ENCODE measurements at places on chromosomes 12 and 14. TPM values are rescaled to one million over a fixed set of nuclear protein-coding genes. Genes with fewer than 3 reads are reported as not detected.

DNA sequence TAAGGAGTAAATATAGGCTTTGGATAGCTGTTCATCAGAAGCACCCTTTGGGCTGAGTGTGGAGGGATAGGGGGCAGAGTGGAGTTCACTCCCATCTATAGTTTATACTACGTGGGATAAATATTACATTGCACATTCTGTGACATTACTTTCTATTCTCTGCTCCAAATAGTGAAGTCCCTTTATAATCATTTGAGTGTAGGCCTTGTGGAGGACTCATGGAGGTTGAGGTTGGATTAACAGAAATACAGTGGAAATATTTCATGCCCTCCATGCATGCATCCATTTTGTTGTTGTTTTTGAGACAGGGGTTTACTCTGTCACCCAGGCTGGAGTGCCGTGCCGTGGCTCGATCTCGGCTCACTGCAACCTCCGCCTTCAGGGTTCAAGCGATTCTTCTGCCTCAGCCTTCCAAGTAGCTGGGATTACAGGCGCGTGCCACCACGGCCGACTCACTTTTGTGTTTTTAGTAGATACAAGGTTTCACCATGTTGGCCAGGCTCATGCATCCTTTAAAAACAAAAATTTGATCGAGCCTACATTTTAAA is 1.4 kb downstream of the CHPT1 start:
- DNase-seq, result no peak

- no peak for DNase-seq
These were observed 93.0 kb downstream of the SLC41A2 start for GRCh38 chr12:104865080-104865479.

The CHMP4A gene
- total RNA-seq, result 66.9 TPM

The GLI1 gene
- total RNA-seq, result 6.3 TPM

DNA sequence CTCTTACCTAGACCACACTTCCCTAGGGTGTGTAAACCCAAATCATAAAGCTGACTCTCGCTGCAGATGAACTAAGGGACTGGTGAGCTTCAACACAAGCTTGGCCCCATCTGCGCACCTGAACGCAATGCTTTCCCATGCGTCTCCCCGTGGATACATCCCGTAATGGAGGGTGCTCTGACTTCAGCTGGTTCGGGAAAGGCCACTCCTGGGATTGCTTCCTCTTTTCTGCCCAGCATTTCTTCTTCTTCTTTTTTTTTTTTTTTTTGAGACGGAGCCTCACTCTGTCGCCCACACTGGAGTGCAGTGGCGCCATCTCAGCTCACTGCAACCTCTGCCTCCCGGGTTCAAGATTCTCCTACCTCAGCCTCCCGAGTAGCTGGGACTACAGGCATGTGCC is 27.7 kb upstream of the ETFBKMT start:
- DNase-seq, result no peak

GRCh38 chr12:104938371-104938770 is 19.7 kb downstream of the SLC41A2 start:
- peak; percentile 27 for DNase-seq

DNA sequence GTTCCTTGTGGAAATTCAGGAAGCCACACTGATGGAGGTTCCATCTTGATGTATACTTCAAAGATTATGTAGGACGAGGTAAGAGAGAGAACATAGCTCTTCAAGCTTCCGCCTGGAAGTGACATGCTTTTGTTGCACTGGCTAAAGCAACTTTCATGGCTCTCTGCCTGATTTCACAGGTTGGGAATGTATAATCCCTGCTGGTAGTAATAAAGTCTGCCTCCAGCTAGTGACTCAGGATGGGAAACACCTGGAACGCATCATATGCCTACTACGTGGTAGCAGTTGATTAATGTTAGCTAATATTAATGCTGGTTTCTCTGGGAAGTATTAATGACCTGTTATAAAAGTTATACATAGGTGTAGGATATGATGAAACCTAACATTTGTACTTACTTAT is 71.1 kb downstream of the PELI2 start:
- DNase-seq, result peak; percentile 35

The FCF1 gene
- total RNA-seq, result 32.3 TPM

DNA sequence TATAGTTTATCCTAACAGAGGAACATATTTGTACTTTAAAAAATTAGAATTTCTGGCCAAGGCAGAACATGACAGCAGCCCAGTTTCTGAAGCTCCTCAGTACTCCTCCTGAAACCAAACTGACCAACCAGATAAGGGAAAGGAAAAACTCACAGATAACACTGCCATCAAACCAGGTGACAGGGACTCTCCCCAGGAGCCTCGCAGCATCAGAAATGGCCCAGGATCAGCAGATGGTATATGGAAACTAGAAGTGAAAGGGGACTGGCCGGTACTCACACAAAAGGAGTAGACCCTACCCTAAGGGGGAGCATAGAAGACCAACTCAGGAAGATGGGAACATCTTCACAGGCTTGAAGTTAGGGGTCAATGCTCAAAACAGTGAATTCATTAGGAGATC is 22.0 kb downstream of the GALC start:
- no peak for DNase-seq

GRCh38 chr14:34374998-34375740 is 86.9 kb downstream of the SPTSSA start:
- no peak for DNase-seq

GRCh38 chr14:75904311-75904710 is 77.5 kb downstream of the TGFB3 start:
- no peak for DNase-seq

GRCh38 chr12:132687211-132688164 is at the start of the genes POLE and PXMP2:
Gene POLE (minus strand): TSS chr12:132687342. CDS start chr12:132687315, 27 bp downstream.
Gene PXMP2 (plus strand): TSS chr12:132687587. CDS start chr12:132687671, 84 bp downstream.
- peak; percentile 82 for DNase-seq

- no peak for DNase-seq
These were observed 147.4 kb downstream of the C12orf75 start for GRCh38 chr12:105477873-105478272.

GRCh38 chr12:42129595-42130204 is 15.0 kb downstream of the GXYLT1 start:
- DNase-seq, result peak; percentile 53

The DHRS4 gene
- total RNA-seq, result 40.5 TPM

DNA sequence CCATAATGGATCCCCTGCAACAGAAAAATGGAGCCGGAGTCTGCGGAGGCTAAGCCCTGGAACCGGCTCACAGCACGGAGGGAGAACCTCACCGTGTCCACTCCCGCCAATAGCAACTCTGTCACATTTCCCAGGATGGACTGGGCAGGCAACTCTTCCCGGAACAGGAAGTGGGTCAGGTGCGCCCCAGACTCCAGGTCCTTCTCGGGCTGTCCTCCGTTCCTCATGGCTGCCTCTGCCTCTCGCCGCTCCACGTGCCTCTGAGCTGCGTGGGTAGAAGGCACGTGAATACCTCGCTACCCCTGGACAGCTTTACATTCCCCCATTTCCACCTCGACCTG is 2.2 kb downstream of the CYP27B1 start:
- DNase-seq, result no peak

DNA sequence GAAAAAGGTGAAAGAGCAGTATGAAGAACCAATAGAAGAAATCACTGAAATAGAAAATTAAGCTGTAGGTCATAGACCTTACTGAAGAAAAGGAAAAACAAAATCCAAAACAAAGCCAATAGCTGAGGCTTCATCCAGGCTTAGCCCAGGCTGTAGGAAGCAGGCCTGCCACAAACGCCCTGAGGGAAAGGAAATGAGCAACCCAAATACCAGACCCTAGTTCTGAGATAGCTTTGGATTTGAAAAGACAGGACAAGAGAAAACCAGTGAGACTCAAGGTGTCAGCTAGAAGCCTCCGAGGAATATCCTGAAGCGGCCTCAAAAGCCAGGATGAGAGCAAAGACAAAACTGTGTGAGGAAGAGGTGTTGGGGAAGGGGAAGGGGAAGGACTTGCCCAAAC is 79.2 kb downstream of the FERMT2 start:
- no peak for DNase-seq

- DNase-seq, result no peak
These were observed 5.2 kb downstream of the TCHP start for GRCh38 chr12:109905301-109905700.

GRCh38 chr12:111034886-111035577 is 114.7 kb upstream of the MYL2 start:
- no peak for DNase-seq

DNA sequence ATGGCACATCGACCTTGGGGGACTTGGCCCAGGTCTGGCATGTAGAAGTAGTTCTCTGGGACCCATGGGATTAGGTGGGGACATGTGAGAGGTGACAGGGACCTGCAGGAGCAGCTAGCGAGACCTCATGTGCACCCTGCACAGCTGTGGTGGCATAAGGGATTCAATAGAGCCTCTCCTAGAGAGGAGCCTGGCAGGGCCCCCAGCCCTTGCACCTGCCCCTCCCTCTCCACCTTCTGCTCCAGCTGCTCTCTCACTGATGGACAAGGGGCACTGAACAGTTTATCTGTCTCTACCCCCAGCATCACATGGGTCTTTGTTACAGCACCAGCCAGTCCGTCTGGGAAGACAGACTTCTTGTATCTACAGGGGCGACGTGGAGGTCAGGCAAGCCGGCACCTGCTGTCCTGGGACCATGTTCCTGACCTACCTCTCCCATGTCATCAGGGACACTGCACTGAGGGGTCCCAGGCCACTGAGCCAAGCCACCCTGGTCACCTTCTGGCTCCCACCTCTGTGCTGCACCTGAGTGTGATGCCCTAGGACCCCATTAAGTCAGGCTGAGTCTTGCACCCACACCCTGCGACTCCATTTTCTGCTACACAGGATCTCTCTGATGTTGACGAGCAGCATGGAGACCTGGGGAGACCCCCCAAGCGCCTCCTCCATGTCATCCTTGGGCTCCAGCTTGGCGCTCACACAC is 32.6 kb downstream of the DDX11 start:
- DNase-seq, result no peak

The LRRK2 gene
- total RNA-seq, result 1.1 TPM

DNA sequence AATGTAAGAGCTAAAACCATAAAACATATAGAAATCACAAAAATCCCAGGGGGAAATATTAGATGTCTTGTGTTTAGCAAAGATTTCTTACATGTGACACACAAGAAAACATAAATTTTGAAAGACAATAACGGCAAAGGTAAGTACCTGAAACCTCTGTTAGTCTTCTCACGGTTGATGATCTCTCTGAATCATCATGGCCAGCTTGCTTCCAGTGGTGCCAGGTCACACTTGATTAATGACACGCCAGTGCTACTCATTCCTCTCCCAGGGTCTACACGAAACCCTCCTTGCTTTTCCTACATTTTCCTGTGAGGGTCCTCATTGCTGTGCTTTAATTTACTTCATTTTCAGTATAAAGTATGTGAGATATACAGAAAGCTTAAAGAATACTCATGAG is 114.4 kb upstream of the PARP11 start:
- DNase-seq, result no peak

The KLRG1 gene
- 0.14 TPM for total RNA-seq

GRCh38 chr12:1185460-1186182 is 194.6 kb downstream of the ERC1 start:
- no peak for DNase-seq

DNA sequence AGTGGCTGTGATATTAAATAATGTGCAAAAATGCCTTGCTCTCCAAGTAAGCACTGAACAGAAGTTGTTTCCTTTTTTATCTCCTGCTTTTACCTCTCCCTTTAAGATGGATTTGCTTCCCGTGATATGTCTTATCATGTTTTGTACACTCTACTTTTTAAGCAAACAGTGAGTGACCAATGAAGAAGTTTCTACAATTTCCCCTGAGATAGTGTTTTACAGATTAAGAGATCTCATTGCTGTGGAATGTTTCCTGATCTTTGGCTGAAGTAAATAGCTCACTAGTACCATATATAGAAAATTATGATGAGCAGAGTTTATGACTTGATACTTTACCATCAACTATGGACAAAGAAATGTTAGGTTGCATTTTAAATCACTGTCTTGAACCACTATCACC is 184.8 kb upstream of the PDE3A start:
- DNase-seq, result no peak

- DNase-seq, result peak; percentile 5
These were observed 46.5 kb downstream of the CCER1 start for GRCh38 chr12:90908465-90908864.

The NKX2-1 gene
- 0.06 TPM for total RNA-seq

The CFAP73 gene
- not detected for total RNA-seq

GRCh38 chr14:50528000-50528399 is 4.4 kb downstream of the MAP4K5 start:
- no peak for DNase-seq

The SLC7A8 gene
- 5.6 TPM for total RNA-seq

The L3HYPDH gene
- 60.8 TPM for total RNA-seq

DNA sequence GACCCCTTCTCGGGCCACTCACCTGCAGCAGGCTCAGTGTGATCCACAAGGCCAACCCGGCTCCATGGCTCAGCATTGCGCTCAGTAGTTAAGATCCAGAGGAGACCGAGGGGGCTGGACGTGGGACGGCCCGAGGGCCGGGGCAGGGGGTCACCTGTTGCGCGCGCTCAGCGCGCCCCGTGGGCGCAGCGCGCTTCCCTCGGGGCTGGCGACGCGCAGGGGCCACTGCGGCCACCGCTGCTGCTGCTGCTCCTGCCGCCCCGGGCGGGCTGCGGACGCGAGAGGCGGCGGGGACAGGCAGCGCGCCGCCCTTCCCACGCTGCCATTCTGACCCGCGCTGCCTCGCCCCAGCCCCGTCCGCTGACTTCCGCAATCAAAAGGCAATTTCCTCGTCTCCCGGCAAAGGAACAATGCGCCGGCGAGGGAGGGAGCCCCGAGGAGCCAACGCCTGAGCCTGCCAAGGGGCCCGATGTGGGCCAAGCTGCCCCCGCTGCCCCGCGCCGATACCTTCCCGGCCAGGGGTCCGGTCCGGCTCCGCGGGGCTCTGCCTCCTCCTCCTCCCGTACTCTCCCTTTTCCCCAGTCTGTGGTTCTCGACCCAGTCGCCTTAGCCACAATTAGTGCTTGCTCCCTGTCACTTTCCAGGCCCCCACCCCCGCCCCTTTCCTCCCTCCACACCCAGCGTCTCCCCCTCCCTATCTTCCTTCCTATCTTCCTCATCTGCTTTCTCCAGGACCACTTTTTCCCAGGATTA is 27.3 kb downstream of the PTPRB start:
- no peak for DNase-seq

DNA sequence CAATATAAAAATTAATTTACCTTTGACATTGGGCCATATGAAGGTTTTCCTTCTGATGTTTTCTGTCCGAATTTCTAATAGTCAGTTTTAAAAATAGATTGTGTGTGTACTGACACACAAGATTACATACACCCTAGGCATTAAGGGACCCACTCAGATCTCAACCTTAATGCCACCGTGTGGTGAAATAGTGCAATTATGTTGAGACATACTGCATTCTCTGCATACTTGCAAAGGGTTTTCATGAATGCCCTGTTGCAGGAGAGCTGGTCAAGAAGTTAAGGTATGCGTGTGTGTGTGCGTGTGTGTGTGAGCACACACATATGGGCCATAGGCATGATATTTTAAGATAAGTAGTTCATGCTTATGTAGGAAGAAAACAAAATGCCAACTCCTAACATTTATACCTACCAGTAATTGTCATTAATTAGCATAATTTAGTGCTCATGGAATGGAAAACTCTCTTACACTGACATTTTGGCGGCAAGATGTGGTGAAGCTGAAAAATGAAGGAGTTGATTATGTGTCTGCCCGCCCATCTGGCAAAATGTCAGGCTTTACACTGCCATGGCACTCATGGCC is 58.8 kb downstream of the PIK3C2G start:
- DNase-seq, result peak; percentile 74

All from H4 (cell line).